HEK293T (cell line): ENCODE measurements at places on chromosomes 1 and 21.
A peak's percentile ranks its signal among the peaks of the same experiment; 100 is the strongest.

DNA sequence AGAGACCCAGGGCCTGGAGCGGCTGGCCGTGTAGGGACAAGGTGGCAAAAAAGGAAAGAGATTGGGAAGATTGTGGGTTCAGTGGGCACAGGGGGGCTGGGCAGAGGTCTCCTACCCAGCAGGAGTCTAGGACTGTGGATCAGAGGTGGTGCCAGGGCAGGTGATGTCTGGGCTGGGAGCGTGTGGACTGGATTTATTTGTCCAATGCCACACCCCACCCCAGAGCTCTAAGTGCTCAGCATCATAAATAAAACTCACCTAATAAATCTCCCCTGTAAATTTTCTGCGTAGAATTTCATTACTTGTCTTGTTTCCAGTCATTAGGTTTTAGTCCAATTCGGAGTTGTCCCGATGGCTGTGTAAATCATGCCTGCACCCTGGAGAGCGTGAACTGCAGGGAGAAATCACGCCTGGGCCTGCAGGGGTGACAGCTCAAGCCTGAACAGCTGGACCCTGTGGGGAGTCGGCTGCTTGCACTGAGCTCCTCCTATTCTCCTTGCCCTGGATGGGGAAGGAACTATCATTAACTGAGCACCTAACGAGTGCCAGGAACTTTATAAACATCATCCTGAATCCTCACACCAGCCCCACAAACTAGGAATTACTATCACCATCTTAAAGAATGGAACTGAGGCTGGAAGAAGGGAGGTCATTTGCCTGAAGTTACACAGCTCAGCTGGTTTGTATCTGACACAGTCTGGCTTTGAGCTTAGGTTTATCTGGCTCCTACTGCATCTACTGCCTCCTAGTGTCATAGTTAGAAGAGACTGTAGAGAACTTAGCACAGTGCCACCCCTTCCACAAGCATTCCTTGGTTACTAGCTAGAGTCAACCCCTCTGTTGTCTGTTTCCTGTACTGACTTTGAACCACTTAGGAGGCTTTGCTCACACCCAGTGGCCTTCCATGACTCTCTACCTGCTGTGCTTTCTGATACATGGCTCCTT lies 25.0 kb upstream of the POU3F1 start:
- peak; percentile 60 for DNase-seq

GRCh38 chr1:234933475-234933874 lies 195.2 kb downstream of the TOMM20 start:
- no peak for DNase-seq

DNA sequence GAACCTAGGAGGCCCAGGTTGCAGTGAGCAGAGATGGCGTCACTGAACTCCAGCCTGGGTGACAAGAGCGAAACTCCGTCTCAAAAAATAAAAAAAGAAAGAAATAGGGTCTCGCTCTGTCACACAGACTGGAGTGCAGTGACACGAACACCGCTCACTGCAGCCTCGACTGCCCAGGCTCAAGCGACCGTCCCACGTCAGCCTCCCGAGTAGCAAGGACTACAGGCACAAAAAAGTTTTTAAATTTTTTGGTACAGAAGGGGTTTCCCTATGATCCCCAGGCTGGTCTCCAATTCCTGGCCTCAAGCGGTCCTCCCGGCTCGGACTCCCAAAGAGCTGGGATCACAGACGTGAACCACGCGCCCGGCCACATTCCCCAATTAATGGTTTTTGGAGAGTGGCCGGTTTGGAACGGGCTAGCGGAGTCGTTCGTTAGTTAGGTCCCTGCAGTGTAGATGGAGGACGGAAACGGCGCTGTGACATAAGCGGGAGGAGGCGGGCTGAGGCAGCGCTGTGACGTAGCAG lies 611 bp upstream of the GUK1 start:
- DNase-seq = no peak

GRCh38 chr1:10973552-10973951 lies 38.9 kb upstream of the TARDBP start:
- no peak for DNase-seq

DNA sequence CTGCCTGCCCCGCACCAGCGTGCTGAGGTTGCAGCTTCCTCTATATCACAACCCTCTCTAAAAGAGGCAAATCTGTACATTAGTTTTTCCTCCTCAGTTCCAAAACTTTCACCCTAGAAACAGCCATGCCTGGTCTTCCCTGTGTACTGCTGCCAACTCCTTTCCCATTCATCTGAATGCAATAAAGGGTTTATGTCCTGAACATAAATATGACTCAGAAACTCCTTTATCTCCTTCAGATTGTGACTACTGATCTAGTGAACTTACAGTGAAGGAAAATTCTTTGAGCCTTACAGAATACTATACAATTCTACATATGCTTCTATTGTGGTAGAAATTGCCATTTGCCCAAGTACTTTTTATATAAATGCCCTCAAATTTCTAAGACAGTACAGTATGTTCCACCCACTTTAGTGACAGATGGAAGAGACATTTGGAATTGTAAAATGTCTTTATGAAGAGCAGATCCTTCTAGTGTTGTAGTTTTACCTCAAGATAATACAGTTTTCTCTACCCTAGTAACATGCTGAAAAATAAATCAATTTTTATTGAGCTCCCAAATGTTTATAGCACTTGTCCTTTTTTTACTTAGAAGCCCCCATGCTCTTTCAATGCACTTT lies 345.1 kb upstream of the SNX7 start:
- no peak for DNase-seq

- DNase-seq = no peak
Measured at GRCh38 chr1:76428028-76428427, 353.5 kb downstream of the ST6GALNAC3 start.
